ENCODE measurements at places on chromosomes 11 and 22.
A peak's percentile ranks its signal among the peaks of the same experiment; 100 is the strongest.

DNA sequence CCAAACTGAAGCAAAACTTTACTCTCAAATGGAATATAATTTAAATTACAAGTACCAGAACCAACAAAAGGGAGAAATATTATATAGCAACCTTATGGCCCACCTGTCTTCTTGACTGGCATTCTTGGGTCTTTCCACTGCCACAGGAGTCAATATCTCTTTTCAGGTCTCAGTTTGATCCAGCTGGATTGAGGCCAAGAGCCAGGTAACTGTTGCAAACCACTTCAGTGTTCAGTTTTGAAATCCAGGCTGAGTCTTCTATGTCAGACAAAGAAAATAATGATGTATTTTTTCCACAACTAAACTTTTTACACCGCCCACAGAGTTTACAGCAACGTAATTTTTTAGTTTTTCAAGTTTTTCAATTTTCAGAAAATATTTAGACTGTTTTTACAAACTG is 648 bp downstream of the DLG2 start:
- no peak for DNase-seq

GRCh38 chr11:74466916-74467885 is at the start of gene KCNE3:
Gene KCNE3, minus strand, starts transcription at chr11:74467549. Its CDS starts 9,986 bp downstream, at chr11:74457563.
- DNase-seq, result no peak

DNA sequence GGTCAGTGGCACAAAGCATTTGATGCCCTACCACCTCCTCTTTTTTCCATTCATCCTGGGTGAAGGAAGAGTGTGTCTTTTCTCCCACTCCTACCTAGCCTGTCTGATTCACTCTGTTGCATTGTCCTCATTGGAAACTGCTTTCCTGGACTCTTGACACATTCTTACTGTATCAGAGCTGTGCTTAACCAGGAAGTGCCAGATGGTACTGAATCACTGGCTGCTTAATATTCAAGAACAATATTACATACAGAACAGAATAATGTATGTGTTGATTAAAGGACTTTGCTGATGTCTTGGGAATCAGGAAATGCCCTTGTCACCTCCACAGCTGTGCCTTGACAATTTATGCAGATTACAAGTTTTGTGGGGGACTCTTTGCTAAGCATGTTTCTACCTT is 44.4 kb downstream of the SVIP start:
- DNase-seq, result no peak

- no peak for DNase-seq
Measured at GRCh38 chr22:37053310-37054055, 1.9 kb downstream of the KCTD17 start.

- DNase-seq, result no peak
Measured at GRCh38 chr11:80034801-80035200, 594.0 kb upstream of the TENM4 start.

GRCh38 chr11:44029507-44029845 is 18.3 kb upstream of the ACCSL start:
- DNase-seq, result no peak

GRCh38 chr11:105609832-105610781 is at the start of gene GRIA4:
Gene GRIA4, plus strand, starts transcription at chr11:105610073. Its CDS starts 925 bp downstream, at chr11:105610998.
- peak; percentile 84 for DNase-seq

DNA sequence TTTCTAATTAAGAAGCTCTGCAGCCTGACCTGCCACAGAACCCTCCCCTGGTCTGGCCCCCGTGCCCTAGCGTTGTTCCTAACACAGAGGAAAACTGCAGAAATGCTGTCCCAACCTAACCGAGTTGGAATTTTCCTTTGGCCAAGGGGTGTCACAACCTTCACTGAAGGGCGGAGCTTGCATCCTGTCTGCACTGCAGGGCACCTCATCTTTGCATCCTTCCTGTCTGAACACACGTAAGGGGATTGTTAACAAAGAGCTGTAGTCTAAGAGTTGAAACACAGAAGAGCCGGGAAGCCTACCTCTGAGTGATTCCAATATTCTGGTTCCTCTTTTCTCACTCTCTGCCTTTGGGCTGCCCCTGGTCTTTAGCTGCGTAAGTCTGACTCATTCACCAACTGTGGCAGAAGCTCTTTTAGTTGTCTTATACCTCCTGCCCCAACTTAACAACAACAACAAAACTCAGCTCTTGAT is 1.6 kb downstream of the DIXDC1 start:
- no peak for DNase-seq

- DNase-seq, result no peak
Measured at GRCh38 chr11:76626921-76627401, 43.6 kb downstream of the LRRC32 start.

- no peak for DNase-seq
Measured at GRCh38 chr11:8597182-8597581, 3.2 kb upstream of the STK33 start.

DNA sequence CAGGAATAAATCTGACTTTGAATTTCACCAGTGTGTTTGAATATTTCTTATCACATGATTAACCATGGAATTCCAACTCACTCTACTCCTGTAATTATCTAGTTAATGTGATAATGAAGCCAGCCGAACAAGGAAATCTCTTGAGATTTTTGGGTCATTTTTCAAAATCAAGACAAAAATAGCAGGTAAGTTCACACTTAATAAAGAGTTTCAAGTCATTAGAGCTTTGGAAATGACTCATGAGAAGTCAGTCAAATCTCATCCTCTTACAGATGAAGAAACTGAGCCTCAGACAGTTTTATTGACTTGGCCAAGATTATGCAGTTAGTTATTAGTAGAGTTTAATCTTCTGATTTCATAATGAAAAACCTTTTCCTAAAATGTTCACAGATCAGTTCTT is 148.8 kb downstream of the ARHGAP42 start:
- no peak for DNase-seq

GRCh38 chr11:94031625-94032024 is 10.5 kb downstream of the HEPHL1 start:
- DNase-seq, result no peak

GRCh38 chr22:45774001-45774670 is 102.5 kb downstream of the ATXN10 start:
- DNase-seq, result no peak

GRCh38 chr22:23394525-23395326 is 185.4 kb downstream of the IGLL1 start:
- no peak for DNase-seq

- no peak for DNase-seq
Measured at GRCh38 chr22:50544078-50544745, 1.5 kb upstream of the KLHDC7B start.

DNA sequence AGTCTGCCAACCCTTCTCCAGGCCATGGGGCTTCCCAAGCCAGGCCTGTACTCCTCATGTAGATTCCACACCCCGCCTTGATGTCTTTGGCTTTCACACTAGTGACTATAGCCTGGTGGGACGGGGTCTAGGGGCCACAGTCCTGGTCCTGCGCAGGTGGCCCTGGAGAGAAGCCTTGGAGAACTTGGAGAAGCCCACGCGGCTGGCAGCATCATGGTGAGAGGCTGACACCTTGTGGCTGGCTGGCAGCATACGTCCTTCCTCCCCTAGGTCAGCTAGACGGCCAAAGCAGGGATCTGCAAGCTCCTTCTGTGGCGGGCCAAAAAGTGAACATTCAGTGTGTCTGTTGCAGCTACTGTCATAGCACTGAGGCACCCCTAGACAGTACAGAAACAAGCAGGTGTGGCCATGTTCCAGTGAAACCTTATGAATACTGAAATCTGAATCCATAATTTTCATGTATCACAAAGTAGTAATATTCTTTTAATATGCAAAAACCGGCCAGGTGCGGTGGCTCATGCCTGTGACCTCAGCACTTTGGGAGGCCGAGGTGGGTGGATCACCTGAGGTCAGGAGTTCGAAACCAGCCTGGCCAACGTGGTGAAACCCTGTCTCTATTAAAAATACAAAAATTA is 42.0 kb downstream of the FAM83F start:
- DNase-seq, result peak; percentile 37

- DNase-seq, result no peak
Measured at GRCh38 chr22:49272546-49273125, 555.0 kb downstream of the BRD1 start.

GRCh38 chr22:48536541-48537342 is 1290.9 kb downstream of the BRD1 start:
- peak; percentile 86 for DNase-seq

GRCh38 chr11:110308071-110308470 is 11.7 kb upstream of the RDX start:
- no peak for DNase-seq

- DNase-seq, result no peak
Measured at GRCh38 chr11:47489395-47489755, 40.4 kb upstream of the RAPSN start.

- DNase-seq, result no peak
Measured at GRCh38 chr22:23862103-23862502, 4.4 kb downstream of the SLC2A11 start.
